ENCODE measurements at places on chromosomes 4 and X.

DNA sequence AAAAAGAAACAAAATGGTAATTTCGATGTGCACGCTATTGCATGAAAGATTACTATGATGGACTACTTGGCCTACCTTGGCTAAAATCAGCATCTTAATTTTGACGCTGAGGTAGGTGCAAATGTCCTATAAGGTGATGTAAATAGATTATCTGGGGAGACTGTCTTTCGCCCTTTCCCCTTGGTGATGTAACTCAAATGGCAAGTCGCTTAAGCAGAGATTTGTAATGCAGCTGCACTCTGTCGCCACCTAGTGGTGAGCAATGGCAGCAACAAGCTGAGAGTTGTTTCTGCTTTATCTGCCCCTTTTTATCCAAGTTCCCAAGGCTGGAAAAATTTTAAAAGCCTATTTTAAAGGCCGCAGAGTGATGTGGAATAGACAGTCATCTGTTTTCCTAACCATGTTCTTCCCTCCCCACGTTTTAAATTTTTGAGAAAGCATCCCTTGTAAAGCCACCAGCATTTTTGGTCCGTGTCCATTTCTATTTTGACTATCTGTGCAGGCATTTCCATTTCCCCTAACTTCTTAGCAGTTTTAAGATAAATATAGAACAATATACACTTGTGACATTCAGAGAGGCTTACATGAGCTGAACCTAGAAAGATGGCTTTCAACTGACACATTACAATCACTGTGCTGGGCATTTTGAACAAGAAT, 62.4 kb upstream of the PDLIM3 start:
- no peak overlapping the region for H3K4me3 ChIP-seq
- no peak overlapping the region for H3K27ac ChIP-seq
- H3K27me3 ChIP-seq: no peaks in the 10 kb centered on the region
- H3K36me3 ChIP-seq: no peaks in the 10 kb centered on the region
- no peaks in the 10 kb centered on the region for H3K4me1 ChIP-seq

DNA sequence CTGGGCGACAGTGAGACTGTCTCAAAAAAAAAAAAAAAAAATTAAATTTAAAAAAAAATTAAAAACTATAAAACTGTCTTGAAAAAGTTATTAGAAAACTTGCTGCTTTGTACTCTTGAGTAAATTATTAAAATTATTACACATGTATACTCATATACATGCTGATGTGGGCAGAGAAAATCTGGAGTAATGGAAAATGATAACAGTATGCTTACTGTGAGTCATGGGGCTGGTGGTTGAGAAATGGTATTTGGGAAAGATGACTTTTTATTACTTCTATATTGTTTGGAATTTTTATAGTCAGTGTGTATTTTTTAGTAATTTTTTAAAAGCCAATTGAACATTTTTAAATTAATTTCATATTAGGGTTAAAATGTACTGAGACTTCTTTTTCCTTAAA, 7.5 kb downstream of the YY2 start:
- H3K27ac ChIP-seq: no peak overlapping the region
- H3K4me3 ChIP-seq: no peak overlapping the region
- no peaks in the 10 kb centered on the region for H3K27me3 ChIP-seq
- no peaks in the 10 kb centered on the region for H3K4me1 ChIP-seq

DNA sequence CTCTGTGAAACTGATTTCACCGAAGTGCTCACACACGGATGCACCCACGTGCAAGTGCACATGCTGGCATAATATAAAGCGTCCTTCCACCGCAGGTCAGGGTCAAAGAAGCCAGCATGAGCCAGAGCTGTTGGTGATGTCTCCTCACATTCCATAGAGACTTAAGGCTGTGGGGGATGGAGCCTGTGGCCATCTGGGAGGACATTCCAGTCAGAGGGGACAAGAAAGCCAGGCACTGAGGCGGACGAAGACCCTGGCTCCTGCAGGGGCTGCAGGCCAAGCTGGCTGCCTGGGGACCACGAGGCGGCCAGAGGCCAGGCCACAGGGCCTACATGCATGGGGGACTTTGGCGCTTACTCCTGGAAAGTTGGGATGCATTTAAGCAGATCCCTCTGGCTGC, 7.7 kb downstream of the RNF212 start:
- no peak overlapping the region for H3K4me3 ChIP-seq
- H3K4me1 ChIP-seq: no peaks in the 10 kb centered on the region
- no peak for DNase-seq
- no peaks in the 10 kb centered on the region for H3K36me3 ChIP-seq
- H3K27me3 ChIP-seq: no peaks in the 10 kb centered on the region
- H3K27ac ChIP-seq: no peak overlapping the region

DNA sequence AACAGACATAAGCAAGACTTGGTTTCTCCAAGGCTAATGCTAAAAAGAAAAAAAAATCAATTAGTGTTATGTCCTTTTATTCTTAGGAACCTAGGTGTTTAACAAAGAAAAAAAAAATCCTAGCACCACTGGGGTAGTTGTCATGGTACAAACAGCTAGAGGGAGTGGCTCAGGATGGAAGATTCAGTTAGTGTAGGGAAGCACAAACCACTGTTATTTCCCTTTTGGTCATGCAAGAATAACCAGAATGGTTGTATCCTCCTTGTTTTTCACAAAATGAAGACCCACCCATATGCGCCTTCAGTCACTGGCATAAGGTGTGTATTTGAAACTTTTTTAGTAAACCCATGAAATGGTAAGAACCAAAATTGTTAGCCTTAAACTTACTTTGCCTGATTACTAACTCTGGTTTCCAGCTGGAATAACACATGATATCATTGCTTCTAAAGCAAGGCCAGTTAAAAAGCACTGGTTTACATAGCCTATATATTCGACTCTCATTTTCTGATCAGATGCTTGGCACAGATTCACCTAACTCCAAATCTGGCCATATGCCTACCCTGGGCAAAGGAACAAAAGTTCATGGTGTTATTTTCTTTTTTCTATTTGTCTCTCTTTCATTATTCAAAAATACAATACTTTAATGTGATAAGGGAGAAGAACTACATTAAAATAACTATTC, 132.6 kb downstream of the SCFD2 start:
- H3K4me1 ChIP-seq: no peaks in the 10 kb centered on the region
- DNase-seq: no peak
- H3K36me3 ChIP-seq: no peaks in the 10 kb centered on the region
- no peak overlapping the region for H3K27ac ChIP-seq
- no peak overlapping the region for H3K4me3 ChIP-seq

- H3K27me3 ChIP-seq: no peaks in the 10 kb centered on the region
- no peaks in the 10 kb centered on the region for H3K36me3 ChIP-seq
- H3K27ac ChIP-seq: no peak overlapping the region
- no peak overlapping the region for H3K4me3 ChIP-seq
- H3K4me1 ChIP-seq: no peaks in the 10 kb centered on the region
Observed at GRCh38 chr4:55727746-55728145, 91.6 kb upstream of the NMU start.

DNA sequence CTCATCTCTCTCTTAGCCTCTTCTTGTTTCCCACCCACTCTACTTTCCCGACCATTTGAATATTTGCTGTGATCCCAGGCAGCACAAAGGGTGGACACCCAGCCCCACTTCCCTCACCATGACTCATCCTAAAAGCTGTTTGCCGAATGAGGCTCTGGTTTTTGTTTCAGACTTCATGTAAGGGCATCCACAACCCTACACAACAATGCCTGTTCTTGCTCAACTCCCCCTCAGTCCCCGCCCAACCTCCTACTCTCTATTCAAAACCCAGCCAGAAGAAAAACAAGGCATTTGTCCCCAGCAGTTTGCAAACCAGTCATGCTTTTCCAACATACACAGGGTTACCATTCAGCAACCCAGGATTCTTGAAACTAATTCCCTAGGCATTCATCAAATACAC, 516.5 kb upstream of the CNKSR2 start:
- H3K27ac ChIP-seq: no peak overlapping the region
- H3K4me1 ChIP-seq: no peaks in the 10 kb centered on the region
- DNase-seq: no peak
- H3K36me3 ChIP-seq: no peaks in the 10 kb centered on the region
- no peaks in the 10 kb centered on the region for H3K27me3 ChIP-seq

DNA sequence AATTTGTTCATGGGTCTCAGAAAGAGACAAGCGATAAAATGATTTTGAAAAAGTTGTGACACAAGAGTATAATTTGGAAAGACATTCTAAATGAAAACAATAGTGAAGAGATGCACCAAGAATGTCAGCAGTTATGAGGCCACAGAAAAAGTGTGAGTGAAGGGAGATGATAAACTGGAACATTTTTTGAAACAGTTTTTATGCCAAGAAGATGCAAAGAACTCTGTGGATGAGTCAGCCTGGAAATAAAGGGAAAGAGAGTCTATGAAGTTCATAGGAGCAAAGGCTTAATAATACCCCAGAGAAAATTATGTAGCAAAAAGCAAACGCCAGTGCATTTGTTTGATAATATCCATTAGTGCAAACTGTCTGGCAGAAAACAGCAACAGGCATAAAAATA, 188.4 kb upstream of the TBC1D9 start:
- no peak overlapping the region for H3K4me3 ChIP-seq
- DNase-seq: no peak
- no peaks in the 10 kb centered on the region for H3K27me3 ChIP-seq
- H3K36me3 ChIP-seq: no peaks in the 10 kb centered on the region

Measured in CD8-positive, alpha-beta memory T cell (primary cell).